Uterus (tissue), 4 donors: ENCODE measurements at places on chromosomes 7 and 10. TPM values are rescaled to one million over a fixed set of nuclear protein-coding genes. Genes with fewer than 3 reads are reported as not detected.
A peak's percentile ranks its signal among the peaks of the same experiment; 100 is the strongest.

GRCh38 chr7:64875258-64875657 is 27.8 kb upstream of the ZNF273 start:
- H3K27ac ChIP-seq = no peak overlapping the region
- DNase-seq = no peak
- H3K36me3 ChIP-seq = no peaks in the 10 kb centered on the region
- no peaks in the 10 kb centered on the region for H3K4me1 ChIP-seq
- no peak overlapping the region for H3K4me3 ChIP-seq

Gene CYP2E1
- 1.5 TPM for total RNA-seq

DNA sequence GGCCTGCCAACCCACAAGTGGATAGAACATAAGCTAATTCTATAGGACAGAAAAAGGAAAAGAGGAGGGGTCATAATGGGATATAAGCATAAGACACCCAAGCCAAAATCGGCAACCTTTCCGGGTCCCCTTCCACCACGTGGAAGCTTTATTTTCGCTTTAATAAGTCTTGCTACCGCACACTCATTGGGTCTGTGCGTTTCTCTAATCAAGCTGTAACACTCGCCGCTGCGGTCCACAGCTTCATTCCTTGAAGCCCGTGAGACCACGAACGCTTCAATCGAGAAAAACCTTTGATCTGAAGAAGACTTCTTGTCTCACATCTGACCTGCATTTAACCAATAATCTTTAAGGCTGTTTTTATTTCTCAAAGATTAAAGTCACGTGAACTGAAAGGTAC is 35.8 kb upstream of the HECW1 start:
- no peak overlapping the region for H3K27ac ChIP-seq
- no peaks in the 10 kb centered on the region for H3K27me3 ChIP-seq
- H3K36me3 ChIP-seq = no peaks in the 10 kb centered on the region
- DNase-seq = no peak
- H3K4me3 ChIP-seq = no peak overlapping the region

Gene CALD1
- 569 TPM for total RNA-seq

Gene FAM24B
- 0.88 TPM for total RNA-seq

Gene FAM237B
- not detected for total RNA-seq

Gene ZRANB1
- 14.9 TPM for total RNA-seq

- no peak overlapping the region for H3K27ac ChIP-seq
- no peaks in the 10 kb centered on the region for H3K4me1 ChIP-seq
- no peaks in the 10 kb centered on the region for H3K27me3 ChIP-seq
- peak; percentile 49 for DNase-seq
- no peak overlapping the region for H3K4me3 ChIP-seq
- no peaks in the 10 kb centered on the region for H3K36me3 ChIP-seq
Measured at GRCh38 chr7:155190688-155191087, 107.0 kb upstream of the INSIG1 start.

DNA sequence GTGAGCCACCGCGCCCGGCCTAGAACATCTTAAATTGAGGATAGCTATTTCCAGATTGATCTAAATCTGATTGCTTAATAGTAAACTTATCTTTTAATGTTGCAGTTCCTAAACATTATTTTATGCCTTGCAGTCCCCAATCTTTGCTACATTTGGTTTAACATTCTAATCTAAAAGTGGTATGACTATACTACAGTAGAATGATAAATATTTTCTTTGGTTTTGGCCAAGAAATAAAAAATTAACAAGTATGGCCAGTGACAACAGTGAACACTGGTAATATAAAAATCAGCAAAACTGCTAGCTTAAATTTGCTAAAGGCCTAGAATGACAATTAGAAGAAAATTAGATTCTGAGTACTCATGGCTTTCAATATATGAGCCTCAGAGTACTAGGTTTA is 73.5 kb downstream of the CDK6 start:
- H3K27me3 ChIP-seq = no peaks in the 10 kb centered on the region
- no peaks in the 10 kb centered on the region for H3K36me3 ChIP-seq
- no peak overlapping the region for H3K4me3 ChIP-seq
- no peak overlapping the region for H3K27ac ChIP-seq
- peaks cover 5% of the 10 kb centered on the region for H3K4me1 ChIP-seq

- H3K4me1 ChIP-seq = no peaks in the 10 kb centered on the region
- no peak overlapping the region for H3K4me3 ChIP-seq
- no peaks in the 10 kb centered on the region for H3K36me3 ChIP-seq
- no peak for DNase-seq
Measured at GRCh38 chr10:11898372-11899066, 75.4 kb downstream of the PROSER2 start.

GRCh38 chr7:91526404-91526803 is 262.2 kb downstream of the FZD1 start:
- no peak for DNase-seq
- H3K4me1 ChIP-seq = no peaks in the 10 kb centered on the region
- no peaks in the 10 kb centered on the region for H3K36me3 ChIP-seq
- H3K27me3 ChIP-seq = no peaks in the 10 kb centered on the region
- no peak overlapping the region for H3K4me3 ChIP-seq

DNA sequence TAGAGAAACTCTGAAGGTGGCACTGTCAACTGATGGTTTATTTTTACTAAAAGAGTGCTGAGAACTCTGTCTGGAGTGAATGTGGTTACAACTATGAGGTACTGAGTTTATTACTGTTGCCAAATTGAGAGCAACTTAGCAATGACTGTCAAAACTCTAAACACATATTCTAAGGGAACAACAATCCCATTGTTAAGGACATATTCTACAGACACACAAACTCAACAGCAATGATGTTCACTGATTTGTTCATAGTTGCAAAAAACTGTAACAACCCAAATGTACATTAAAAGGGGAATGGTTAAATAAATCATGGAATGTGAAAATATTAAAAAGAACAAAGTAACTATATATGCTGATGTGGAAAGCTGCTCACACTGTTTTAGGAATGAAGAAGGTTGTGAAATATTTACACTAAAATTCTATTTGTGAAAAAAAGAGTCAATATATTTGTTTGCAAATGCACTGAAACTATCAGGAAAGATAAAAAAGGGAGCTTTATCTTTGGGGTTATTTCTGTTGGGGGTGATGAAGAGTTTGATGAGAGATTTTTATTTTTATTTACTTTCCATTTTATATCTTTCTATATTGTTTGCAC is 12.9 kb downstream of the PON2 start:
- DNase-seq = no peak
- no peak overlapping the region for H3K4me3 ChIP-seq
- H3K36me3 ChIP-seq = no peaks in the 10 kb centered on the region
- no peaks in the 10 kb centered on the region for H3K4me1 ChIP-seq
- no peaks in the 10 kb centered on the region for H3K27me3 ChIP-seq

GRCh38 chr10:66940965-66941364 is 15.1 kb downstream of the LRRTM3 start:
- H3K4me3 ChIP-seq = no peak overlapping the region
- no peaks in the 10 kb centered on the region for H3K27me3 ChIP-seq
- no peak for DNase-seq
- H3K27ac ChIP-seq = no peak overlapping the region

Gene CALHM2
- 52.8 TPM for total RNA-seq

- no peak overlapping the region for H3K27ac ChIP-seq
- no peak overlapping the region for H3K4me3 ChIP-seq
Measured at GRCh38 chr7:92656121-92656520, 65.9 kb upstream of the FAM133B start.

Gene ACTR3C
- 13.1 TPM for total RNA-seq

- H3K4me1 ChIP-seq = no peaks in the 10 kb centered on the region
- DNase-seq = no peak
- no peak overlapping the region for H3K27ac ChIP-seq
- no peaks in the 10 kb centered on the region for H3K36me3 ChIP-seq
- no peaks in the 10 kb centered on the region for H3K27me3 ChIP-seq
Measured at GRCh38 chr7:77439572-77439971, 23.4 kb upstream of the GSAP start.

- no peaks in the 10 kb centered on the region for H3K27me3 ChIP-seq
- no peak overlapping the region for H3K4me3 ChIP-seq
- no peaks in the 10 kb centered on the region for H3K36me3 ChIP-seq
Measured at GRCh38 chr10:61835069-61835945, 66.2 kb upstream of the ARID5B start.

Gene TMEM270
- not detected for total RNA-seq

- no peaks in the 10 kb centered on the region for H3K27me3 ChIP-seq
- H3K4me1 ChIP-seq = peaks cover 13% of the 10 kb centered on the region
- peak within 1 kb of the TSS; percentile 96 for H3K4me3 ChIP-seq
- DNase-seq = peak; percentile 90
- H3K36me3 ChIP-seq = no peaks in the 10 kb centered on the region
- peak within 1 kb of the TSS; percentile 92 for H3K27ac ChIP-seq
Measured at GRCh38 chr7:99918959-99919813, at the start of gene TRIM4. Gene TRIM4 (minus strand): TSS chr7:99919530. CDS start chr7:99919401, 129 bp downstream.

DNA sequence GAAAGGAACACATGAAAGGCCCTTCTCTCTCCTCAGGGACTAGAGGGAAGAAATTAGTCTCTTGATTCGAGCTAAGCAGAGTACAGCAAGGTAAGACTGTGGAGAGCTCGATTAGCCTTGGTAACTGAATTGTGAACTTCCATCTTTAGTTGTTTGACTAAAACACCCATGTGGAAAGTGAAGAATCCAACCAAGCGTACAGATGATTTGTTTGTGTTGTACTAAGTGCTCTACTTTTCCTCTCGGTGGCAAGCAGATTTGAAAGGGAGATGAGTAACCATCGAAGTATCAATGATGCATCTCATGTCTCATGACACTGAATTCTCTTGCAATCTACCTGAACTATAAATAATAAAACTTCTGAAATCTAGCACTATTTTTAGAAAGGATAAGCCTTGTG is 80.7 kb downstream of the FZD1 start:
- H3K27ac ChIP-seq = no peak overlapping the region
- H3K4me1 ChIP-seq = no peaks in the 10 kb centered on the region
- H3K36me3 ChIP-seq = no peaks in the 10 kb centered on the region
- DNase-seq = no peak
- no peak overlapping the region for H3K4me3 ChIP-seq
- no peaks in the 10 kb centered on the region for H3K27me3 ChIP-seq

DNA sequence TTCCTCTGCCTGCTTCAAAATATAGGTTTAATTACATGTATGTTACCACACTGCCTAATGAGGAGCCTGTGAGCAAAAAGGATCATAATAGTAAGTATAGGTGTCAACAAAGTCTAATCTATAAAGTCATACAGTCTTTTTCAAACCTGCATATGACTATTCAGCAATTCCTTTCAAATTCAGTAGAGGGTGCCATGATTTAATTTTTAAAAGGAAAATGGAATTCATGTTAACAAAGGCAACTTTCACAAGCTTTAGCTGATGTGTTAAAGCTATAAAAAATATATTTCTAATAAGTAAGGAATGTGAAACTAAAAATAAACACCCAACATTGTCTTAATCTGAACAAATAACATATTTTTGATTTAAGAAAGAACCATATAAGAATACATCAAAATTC is 52.1 kb downstream of the MPP7 start:
- H3K4me3 ChIP-seq = no peak overlapping the region
- no peak for DNase-seq
- no peaks in the 10 kb centered on the region for H3K27me3 ChIP-seq
- no peaks in the 10 kb centered on the region for H3K4me1 ChIP-seq
- H3K36me3 ChIP-seq = no peaks in the 10 kb centered on the region

Gene MINPP1
- total RNA-seq = 34.4 TPM

Gene NKX1-2
- not detected for total RNA-seq

- no peaks in the 10 kb centered on the region for H3K36me3 ChIP-seq
- no peaks in the 10 kb centered on the region for H3K4me1 ChIP-seq
- no peaks in the 10 kb centered on the region for H3K27me3 ChIP-seq
Measured at GRCh38 chr7:107723255-107723654, 20.7 kb upstream of the CBLL1 start.

DNA sequence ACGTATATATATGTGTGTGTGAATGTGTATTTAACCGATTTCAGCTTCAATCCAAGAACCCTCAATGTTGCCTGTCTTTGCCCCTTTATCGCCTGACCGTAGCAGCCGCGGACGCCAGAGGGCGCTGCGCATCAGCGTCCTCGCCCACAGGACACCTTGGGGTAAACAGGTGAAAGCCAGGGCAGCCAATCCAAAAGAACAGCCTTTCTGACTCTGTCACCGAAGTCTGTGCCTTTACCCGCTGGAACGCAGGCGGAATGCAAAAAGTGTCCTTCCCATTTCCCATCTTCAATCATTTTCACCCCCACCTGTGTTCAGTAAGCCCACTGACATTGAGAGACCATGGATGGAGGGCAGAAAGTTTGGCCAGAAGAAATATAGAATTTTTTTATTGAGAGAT is 3.6 kb downstream of the NXPH1 start:
- H3K4me3 ChIP-seq = no peak overlapping the region
- DNase-seq = no peak
- no peaks in the 10 kb centered on the region for H3K36me3 ChIP-seq
- H3K27me3 ChIP-seq = peaks cover 2% of the 10 kb centered on the region
- no peak overlapping the region for H3K27ac ChIP-seq
- H3K4me1 ChIP-seq = no peaks in the 10 kb centered on the region

Gene STAG3
- total RNA-seq = not detected

DNA sequence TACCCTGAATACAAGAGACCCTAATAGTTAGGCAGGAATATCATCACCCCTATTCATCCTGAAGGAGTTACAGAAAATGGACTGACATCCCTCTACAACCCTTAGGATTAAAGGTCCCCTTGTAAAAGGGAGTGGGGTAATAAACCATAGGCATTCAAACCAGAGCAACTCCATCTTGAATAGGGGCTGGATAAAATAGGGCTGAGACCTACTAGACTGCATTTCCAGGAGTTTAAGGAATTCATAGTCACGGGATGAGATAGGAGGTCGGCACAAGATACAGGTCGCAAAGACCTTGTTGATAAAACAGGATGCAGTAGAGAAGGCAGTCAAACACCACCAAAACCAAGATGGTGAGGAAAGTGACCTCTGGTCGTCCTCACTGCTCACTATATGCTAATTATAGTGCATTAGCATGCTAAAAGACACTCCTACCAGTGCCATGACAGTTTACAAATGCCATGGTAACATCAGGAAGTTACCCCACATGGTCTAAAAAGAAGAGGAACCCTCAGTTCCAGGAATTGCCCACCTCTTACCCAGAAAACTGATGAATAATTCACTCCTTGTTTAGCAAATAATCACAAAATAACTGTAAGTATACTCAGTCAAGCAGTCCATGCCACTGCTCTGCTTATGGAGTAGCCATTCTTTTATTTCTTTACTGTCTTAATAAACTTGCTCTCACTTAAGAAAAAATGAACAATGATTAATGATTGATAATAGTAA is 37.2 kb downstream of the CUBN start:
- H3K4me3 ChIP-seq = no peak overlapping the region
- no peaks in the 10 kb centered on the region for H3K27me3 ChIP-seq
- peak overlapping the region; percentile 29 for H3K27ac ChIP-seq
- DNase-seq = no peak
- H3K36me3 ChIP-seq = no peaks in the 10 kb centered on the region

DNA sequence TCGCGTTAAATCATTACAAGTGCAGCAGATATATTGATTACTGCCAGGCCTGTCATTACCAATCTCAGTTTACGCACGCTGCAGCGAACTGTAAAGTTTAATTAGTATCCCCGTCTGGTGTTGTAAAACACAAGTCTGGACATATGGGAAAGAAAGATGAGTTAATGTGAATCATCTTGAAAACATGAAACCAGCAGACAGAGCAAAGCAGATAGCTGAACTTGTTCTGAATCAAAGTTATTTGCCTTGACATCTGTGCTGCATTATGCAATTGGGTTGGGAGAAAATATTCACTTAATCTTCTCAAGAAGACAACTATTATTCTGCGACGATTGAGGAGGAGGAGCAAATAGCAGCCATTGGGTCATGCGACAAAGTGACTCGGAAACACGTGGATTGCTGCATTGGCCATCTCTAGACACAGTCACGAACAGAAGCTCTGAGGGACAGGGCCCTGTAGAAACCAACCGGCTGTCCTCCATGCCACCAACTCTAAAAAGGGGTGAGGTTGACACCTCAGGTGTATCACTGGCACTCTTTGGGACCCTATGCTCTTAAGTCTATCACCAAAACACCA is 156.3 kb upstream of the C7orf33 start:
- H3K4me3 ChIP-seq = no peak overlapping the region
- no peak overlapping the region for H3K27ac ChIP-seq
- H3K36me3 ChIP-seq = no peaks in the 10 kb centered on the region
- H3K4me1 ChIP-seq = no peaks in the 10 kb centered on the region
- no peaks in the 10 kb centered on the region for H3K27me3 ChIP-seq

Gene EPO
- total RNA-seq = 1.1 TPM
